G401 (cell line): ENCODE measurements at places on chromosomes 12 and 14. TPM values are rescaled to one million over a fixed set of nuclear protein-coding genes. Genes with fewer than 3 reads are reported as not detected.

DNA sequence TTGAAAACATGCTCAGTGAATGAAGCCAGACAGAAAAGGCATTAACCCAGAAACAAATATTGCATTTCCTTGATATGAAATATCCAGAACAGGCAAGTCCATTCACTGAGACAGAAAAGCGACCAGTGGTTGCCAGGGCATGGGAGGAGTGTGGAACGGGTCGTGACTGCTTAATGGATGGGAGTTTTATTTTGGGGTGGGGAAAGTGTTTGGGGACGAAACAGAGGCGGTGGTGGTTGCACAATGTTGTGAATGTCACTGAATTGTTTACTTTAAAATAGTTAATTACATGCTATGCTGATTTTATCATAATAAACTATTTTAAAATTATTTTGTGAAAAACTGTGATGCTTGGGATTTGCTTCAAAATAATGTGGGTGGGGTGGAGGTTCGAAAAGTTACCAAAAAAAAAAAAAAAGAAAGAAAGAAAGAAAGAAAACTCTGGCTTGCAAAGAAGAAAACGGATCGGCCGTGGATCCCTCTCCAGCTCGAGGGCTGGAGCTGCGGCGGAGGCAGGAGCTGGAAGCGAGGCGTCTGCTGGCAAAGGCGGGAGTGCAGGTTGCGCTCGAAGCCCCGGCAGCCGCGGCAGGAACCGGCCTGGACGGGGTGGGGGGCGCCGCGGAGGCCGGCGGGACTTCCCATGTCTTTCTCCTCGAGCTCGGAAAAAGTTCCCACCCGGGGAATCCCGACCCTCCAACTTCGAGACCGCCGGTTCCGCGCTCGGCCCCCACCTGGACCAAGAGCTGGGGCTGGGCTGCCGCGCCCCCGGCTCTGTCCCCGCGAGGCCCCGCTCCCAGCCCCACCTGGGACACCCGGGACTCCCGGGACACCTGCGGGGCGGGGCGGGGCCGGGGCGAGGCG is 524 bp upstream of the P2RX2 start:
- DNase-seq, result no peak

- no peak for DNase-seq
Measured at GRCh38 chr14:23492618-23493272, 23.2 kb downstream of the NGDN start.

The OR6C70 gene
- total RNA-seq, result not detected in 2 replicates

DNA sequence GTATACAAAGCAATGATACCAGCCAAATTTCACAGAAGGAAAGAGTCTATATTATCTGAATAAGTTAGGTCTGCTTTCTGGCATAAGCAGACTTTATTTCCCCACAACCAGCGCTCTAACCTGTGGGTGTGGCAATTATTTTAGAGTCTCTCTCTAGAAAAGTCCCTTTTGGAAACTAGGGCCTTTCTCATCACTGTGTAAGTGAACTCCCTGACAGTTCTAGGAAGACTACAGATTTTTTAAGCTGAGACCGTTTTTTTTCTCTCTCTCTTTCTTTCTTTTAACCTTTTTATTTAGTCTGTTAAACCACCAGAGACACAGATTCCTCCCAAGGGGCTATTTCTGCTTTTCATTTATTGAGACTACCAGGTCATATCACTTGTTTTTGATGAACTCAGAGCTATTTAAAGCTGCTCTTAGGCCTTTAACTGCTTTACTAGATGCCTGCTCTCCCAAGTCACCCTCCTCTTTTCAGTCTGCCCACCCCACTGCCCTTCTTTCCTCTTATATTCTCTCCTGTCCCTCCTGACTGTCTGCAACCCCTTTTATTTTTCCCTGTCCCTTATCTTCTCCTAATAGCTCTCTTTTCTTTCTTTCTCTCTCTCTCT is 69.2 kb upstream of the ARHGAP5 start:
- no peak for DNase-seq

The WASHC4 gene
- 21.9 and 77.3 TPM in 2 replicates for total RNA-seq

DNA sequence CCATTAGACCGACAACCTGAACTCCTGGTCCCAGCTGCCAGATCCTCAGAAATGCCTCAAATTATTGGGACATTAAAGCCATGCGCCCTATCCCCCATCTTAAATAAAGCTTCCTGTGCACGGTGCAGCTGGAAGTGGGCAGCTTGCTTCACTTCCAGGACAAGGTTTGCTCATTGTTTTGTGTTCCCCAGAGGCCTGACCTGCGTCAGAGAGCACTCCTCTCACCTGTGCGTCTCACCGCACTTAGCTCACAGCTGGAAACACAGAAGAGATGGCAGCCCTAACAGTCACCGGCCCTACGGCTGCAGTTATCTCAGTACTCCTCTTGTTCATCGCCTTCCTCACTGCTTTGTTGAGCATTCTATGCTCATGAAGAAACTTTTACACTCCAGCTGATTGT is 135.5 kb downstream of the ANO2 start:
- no peak for DNase-seq

GRCh38 chr12:77667101-77667500 is 163.6 kb upstream of the NAV3 start:
- DNase-seq, result no peak

GRCh38 chr14:74614508-74615495 is 2.8 kb upstream of the LTBP2 start:
- no peak for DNase-seq
